ENCODE measurements at places on chromosomes 5 and 9.

DNA sequence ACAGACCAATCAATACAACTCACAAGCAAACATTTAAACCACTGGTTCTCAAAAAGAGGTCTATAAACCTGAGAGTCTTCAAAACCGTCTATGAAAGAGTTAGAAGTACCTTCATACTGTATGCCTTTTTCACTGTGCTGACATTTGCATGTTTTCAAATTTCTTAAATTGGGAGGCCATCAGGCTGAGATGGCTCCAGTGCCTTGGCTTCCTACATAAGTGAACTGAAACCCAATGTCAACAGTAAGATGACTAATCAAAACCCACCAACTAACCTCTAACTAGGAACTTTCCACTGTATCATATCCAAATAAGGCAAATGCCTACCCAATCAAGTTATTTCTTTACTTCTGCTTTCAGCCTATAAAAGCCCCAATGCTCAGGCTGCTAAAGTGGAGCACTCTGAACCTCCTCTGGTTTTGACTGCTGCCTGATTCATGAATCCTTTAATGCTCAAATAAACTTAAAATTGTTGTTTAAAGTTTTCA lies 35.1 kb downstream of the FAM13B start:
- DNase-seq, result no peak

DNA sequence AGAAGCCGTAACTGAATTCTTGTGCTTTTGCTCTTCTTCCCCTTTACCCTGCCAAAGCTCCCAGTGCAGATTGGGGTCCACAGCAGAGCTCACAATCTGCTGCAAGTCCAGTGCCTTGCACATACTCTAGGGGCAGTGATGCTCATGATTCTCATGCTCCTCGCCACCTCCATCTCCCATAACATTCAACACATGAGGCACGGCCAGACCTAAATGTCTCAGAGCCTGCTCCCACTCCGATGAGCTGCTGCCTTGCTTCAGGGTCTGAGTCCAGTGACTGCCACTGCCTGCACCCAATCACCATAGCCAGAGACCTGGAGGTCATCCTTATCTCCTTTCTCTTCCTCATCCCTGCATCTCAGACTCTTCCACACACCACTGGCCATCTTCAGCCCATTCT lies 10.5 kb downstream of the CSF1R start:
- DNase-seq, result no peak

- DNase-seq, result peak; percentile 33
These were observed 51.1 kb upstream of the ORM1 start for GRCh38 chr9:114271556-114272510.

GRCh38 chr9:136173648-136174290 lies 31.2 kb downstream of the LHX3 start:
- no peak for DNase-seq

GRCh38 chr9:101858026-101858425 lies 119.6 kb upstream of the GRIN3A start:
- DNase-seq, result no peak

- no peak for DNase-seq
These were observed 25.9 kb downstream of the ROPN1L start for GRCh38 chr5:10467281-10468198.
